ENCODE measurements at places on chromosomes 4 and X. TPM values are rescaled to one million over a fixed set of nuclear protein-coding genes. Genes with fewer than 3 reads are reported as not detected.

DNA sequence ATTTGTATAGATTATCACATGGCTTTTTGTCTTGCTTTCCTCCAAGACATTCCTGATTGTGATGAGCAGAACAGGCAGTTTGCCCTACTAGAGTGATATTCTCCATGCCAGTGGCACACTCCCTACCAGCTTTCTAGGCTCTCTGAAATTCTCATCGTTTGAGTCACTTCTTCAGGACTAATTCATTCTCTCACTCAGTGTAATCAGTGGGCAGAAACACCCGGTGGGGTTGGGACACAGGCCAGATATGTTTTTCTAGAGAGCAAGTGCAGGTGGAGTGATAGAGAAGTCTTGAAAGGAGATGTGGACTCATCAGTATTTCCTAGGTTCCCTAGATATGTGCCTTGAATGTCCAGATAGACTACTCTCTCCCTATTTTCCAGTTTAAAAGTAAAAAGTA lies 13.1 kb downstream of the RAB33A start:
- DNase-seq: no peak

DNA sequence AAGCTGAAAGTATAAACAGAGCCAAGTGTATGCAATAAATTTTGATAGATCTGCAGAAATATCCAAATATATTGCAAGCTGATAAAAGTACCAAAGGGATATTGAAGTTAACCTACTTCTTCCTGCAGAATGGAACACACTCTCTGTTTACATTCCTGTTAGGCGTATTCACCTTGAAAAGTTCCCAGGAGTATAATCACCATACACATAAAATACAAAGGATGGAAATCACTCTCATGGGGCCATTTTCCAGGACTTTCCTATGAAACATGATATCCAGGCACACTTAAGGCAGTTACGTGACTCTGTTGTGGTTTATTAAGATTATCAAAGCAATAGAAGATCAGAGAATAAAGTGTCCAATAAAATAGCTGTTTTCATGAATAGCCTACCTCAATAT lies 1142.3 kb downstream of the NLGN4X start:
- no peak for DNase-seq

DNA sequence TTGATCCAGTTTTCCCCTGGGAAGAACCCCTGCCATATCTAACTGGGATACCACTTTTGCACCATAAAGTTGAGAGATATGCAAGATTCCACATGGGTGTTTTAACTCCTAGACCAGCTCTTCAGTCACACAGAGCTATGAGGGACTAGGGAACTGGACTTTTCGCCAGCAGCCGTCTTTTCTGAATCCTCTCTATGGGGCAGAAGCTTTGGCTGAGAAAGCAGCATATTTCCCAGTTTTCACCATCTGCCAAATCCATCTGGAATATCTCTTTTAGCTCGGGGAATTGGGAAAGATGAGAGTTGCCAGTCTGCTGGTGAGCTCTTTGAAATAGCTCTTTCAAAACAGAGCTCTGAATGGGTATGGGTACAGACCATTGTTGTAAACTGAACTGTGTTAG lies 20.9 kb downstream of the APOOL start:
- no peak for DNase-seq

DNA sequence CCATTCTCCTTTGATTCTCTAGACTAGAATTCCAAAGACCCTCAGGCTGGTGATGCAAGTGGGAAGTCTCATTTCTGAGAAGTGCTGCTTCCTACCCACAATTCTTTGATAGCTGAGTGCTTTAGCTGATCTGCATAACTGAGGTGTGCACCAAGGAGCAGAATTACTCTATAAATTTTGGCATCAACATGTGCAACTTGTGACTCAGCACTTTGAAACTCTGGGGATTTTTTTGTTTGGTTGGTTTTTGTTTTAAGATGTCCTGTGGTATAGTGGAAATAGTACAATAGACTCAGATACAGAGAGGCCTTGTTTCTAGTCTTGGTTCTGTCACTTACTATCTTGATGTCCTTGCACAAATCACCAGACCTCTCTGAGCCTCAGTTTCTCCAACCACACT lies 148.4 kb downstream of the AR start:
- DNase-seq: no peak

GRCh38 chr4:23560748-23561147 lies 329.1 kb downstream of the PPARGC1A start:
- DNase-seq: no peak

SPACA5 gene
- not detected for total RNA-seq

SYP gene
- total RNA-seq: 1.5 TPM
